Colonic mucosa (tissue), 4 donors: ENCODE measurements at places on chromosomes 2 and 18.

- DNase-seq = no peak
Measured at GRCh38 chr18:6652098-6652497, 77.4 kb upstream of the ARHGAP28 start.

- no peak for DNase-seq
Measured at GRCh38 chr2:101782427-101782792, 84.9 kb downstream of the MAP4K4 start.

GRCh38 chr2:97702731-97703470 lies 10.5 kb upstream of the ZAP70 start:
- DNase-seq = no peak

DNA sequence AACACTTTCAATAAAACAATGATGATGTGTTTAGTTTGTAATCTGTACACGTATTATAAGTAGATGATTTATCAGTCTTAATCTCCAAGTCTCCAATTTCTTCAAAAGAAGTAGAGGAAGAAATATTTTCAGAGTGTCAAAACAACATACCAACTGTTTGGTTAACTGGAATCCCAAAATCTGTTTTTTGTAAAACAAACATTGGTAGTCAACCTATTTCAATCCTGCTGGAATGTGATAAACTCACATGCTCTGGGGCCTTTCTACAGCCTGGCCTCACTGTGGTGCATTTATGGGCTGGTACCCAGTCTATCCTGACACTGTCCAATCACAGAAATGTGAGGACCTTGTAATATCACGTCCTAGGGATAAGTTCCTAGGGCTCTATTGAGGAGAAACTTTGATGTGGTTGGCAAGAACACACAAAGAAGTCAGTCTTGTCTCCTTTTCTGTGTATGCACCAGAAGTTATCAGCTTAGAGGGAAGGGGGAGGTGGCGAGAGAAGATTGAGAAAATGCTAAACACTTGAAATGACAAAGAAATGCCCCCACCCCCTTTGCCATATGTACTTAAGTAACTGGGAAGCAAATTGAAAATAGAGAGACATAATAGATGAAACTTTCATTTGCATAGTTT lies 47.2 kb downstream of the PRKRA start:
- no peak for DNase-seq
